ENCODE measurements at places on chromosomes 4 and X. TPM values are rescaled to one million over a fixed set of nuclear protein-coding genes. Genes with fewer than 3 reads are reported as not detected.

DNA sequence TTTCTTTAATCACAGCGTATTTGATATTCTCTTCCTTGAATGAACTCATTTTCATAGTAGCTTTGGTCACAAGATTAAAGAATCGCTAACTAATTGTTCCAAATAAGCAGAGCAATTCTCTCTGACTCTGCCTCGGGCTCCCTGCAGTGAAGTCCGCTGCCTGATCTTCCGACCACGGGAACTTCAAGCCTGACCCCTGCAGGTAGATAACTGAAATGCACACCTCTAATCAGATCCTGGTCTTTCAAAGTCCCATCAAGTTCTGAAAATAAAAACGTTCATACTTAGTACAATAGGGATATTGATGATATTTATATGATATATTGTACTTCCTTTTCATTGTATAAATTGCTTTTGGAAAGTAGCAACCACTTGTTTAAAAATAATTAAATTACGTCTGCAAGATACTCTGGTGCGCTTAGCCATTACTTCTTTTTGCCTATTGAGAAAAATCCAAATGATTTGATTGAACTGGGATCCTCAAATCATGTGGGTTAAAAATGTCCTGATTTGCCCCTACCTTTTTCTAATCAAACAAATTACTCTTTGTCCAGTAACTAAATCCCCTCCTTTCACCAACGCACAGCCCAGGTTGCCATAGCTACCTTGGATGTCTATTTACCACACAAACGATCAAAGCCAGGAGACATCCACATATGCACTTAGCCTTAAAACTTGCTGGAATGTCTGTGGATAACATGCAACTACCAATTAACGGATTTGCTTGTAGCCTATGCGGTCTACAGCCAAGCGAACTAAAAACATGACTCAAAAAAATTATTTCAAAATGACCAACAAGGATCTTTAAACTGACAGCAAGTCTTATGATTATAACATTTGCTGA lies 4.2 kb downstream of the MID1 start:
- H3K4me3 ChIP-seq, result no peak overlapping the region
- H3K36me3 ChIP-seq, result no peaks in the 10 kb centered on the region
- no peak for DNase-seq
- H3K27ac ChIP-seq, result no peak overlapping the region

- no peaks in the 10 kb centered on the region for H3K4me1 ChIP-seq
- no peaks in the 10 kb centered on the region for H3K36me3 ChIP-seq
- no peaks in the 10 kb centered on the region for H3K27me3 ChIP-seq
- no peak overlapping the region for H3K4me3 ChIP-seq
Observed at GRCh38 chr4:104677116-104677515, 182.4 kb upstream of the CXXC4 start.

DNA sequence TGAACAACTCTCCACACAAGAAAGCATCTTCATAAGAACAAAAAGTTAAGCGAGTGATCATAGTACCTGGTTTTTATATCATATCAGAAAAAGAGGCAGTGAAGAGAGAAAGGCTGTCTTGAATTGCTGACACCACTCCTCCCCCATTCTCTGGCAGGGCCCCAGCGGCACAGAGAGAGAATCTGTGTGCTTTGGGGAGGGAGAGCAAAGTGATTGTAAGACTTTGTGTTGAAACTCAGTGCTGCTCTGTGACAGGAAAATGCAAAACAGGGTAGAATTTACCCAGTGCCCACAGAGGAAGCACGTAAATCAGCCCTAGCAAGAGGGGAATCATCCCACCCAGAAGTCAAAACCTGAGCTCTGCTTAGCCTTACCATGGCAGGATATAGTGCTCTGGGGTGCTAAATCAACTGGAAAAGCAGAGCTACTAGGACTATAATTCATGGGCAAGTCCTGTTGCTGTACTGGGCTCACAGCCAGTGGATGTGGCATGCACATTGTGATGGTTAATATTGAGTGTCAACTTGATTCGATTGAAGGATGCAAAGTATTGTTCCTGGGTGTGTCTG lies 174.6 kb downstream of the PRR32 start:
- H3K4me3 ChIP-seq, result no peak overlapping the region
- no peaks in the 10 kb centered on the region for H3K27me3 ChIP-seq
- no peak for DNase-seq

DNA sequence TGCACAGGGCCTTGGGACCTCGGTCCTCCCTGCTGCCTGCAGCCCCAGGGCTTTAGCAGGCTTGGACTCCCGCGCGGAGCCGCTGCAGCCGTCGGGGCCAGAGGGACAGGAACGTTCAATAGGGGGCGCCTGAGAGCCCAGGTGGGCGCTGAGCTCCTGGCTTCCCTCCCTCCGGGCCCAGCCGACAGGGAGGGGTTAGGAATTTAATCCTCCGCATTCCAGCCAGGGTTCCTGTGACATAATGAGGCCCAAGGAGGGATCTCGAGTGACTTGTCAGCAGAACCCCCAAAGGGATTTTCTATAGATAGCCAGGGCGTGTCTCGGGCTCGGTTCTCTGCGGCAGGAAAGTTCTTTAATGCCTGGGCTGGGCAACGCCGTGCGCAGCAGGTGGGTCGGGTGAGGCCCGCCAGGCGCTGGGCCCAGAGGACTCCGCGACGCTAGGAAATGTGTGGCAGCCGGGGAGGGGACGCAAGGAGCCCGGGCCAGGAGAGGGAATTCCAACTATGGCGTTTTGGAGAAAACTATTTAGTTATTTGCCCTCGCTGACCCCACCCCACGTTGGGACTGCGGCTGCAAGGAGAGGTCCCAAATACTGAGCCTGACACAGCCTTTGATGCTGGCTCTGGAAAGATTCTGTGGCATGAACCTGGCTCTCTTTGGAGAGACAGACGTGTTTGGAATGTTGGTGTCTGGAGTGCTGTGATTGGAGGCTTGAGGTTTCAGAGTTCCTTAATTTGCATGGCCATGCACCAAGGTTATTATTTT lies 285.2 kb upstream of the GATB start:
- DNase-seq, result no peak
- no peaks in the 10 kb centered on the region for H3K27me3 ChIP-seq
- peak overlapping the region; percentile 51 for H3K4me3 ChIP-seq
- no peak overlapping the region for H3K27ac ChIP-seq
- peaks cover 5% of the 10 kb centered on the region for H3K4me1 ChIP-seq

DNA sequence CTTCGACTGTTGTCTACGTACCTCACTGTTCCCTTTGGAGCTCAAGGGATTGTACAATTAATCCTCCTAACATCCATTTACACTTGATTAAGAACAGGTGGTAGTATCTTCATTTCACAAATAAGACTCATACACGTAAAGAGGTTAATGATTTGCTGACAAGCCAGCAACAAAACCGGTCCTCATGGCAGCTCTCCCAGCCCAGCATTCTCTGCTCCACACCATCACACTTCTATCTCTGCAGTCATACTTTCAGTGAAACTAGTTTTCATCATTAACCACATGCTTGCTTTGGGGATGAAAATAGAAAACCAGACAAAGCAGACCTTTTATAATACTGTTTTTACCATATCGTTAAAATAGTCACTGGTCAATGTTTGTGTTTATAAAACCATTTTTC lies 28.7 kb upstream of the CASK start:
- DNase-seq, result no peak
- no peak overlapping the region for H3K4me3 ChIP-seq
- H3K4me1 ChIP-seq, result no peaks in the 10 kb centered on the region
- no peak overlapping the region for H3K27ac ChIP-seq
- no peaks in the 10 kb centered on the region for H3K36me3 ChIP-seq

DNA sequence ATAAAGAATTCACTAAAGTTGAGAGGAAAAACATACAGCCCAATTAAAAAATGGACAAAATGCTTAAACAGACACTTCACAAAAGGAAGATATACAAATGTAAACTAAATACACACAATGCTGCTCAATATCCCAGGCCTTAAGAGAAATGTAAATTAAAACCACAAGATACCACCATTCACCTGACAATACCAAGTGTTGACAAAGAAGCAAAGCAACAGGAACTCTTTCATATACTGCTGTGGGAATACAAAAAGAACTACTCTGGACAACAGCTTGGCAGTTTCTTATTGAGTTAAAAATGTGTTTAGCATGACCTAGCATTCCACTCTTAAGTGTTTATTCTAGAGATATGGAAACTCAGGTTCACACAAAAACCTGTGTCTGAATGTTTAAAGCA lies 71.3 kb downstream of the ABCB7 start:
- no peak overlapping the region for H3K4me3 ChIP-seq
- no peaks in the 10 kb centered on the region for H3K36me3 ChIP-seq
- H3K4me1 ChIP-seq, result no peaks in the 10 kb centered on the region
- H3K27ac ChIP-seq, result no peak overlapping the region
- DNase-seq, result no peak

DNA sequence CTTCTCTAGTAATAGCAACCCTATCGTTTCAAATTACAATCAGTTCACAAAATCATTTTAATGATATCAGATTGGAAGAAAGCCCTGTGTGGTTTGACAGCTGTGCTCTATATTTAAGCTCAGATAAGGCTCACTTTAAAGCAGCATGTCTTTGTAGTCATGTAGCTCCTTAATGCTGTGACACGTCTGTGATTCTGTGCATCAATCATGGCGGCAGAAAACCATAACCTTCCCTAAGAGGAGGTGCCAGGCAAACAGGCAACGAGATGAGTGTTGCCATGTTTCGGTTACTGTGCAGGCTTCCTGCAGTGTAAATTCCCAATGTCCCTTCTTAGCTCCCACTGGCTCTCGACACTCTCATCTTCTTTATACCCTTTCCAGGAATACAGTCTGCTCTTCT lies 212.7 kb downstream of the GRID2 start:
- H3K27ac ChIP-seq, result no peak overlapping the region
- DNase-seq, result no peak
- H3K27me3 ChIP-seq, result no peaks in the 10 kb centered on the region

GRCh38 chr4:25861280-25861950 lies 1.4 kb downstream of the SEL1L3 start:
- H3K4me1 ChIP-seq, result peaks cover 17% of the 10 kb centered on the region
- DNase-seq, result no peak
- no peaks in the 10 kb centered on the region for H3K27me3 ChIP-seq
- H3K27ac ChIP-seq, result peak overlapping the region; percentile 88
- H3K36me3 ChIP-seq, result no peaks in the 10 kb centered on the region

DNA sequence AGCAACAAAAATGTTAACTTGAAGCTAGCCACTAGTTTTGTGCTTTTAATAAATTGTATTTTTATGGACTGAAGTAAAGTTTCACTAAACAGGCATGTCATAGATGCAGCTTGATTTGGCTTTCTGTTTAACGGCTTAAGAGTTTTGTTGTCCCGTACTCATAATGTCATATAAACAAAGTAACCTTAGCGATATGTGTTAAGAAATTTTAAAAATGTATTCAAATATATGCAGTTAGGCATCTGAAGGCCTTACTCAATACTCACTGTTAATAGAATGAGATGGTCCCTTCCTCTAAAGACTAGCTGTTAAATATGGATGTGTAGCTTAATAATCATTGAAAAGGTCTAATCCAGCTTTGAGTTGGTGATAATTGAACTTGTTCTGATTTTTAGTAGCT lies 1.0 kb upstream of the SCLT1 start:
- H3K36me3 ChIP-seq, result no peaks in the 10 kb centered on the region
- H3K4me1 ChIP-seq, result peaks cover 13% of the 10 kb centered on the region
- no peak overlapping the region for H3K4me3 ChIP-seq
- no peaks in the 10 kb centered on the region for H3K27me3 ChIP-seq

- H3K36me3 ChIP-seq, result no peaks in the 10 kb centered on the region
- H3K4me1 ChIP-seq, result no peaks in the 10 kb centered on the region
Observed at GRCh38 chr4:72489267-72489666, 79.8 kb downstream of the ADAMTS3 start.

- no peak overlapping the region for H3K27ac ChIP-seq
- no peaks in the 10 kb centered on the region for H3K36me3 ChIP-seq
Observed at GRCh38 chr4:107835406-107835805, 10.7 kb downstream of the SGMS2 start.

DNA sequence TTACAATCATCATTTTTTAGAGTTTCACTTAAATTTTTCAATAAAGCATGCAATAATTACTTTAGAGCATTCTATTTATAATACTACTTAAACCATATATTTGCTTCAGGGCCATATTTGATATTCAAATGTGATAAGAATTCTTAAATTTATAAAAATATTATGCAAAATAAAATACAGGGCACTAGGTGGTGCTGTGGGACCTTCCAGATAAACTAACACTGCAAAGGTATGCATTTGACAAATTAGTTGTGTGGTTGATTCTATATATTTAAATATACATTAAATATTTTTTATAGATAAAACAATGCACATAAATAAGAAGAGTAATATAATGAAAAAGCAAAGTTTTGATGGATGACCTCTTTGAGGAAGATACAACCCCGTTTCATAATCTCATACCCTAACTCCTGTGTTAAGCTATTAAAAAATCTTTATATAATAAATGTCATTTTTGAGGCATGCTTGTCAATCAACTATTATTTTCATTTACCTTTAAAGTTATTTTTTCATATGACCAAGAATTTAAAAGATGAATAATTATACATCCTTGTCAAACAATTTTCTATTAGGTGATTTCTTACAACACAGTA lies 128.4 kb downstream of the REELD1 start:
- DNase-seq, result peak; percentile 19
- H3K36me3 ChIP-seq, result no peaks in the 10 kb centered on the region
- H3K4me3 ChIP-seq, result no peak overlapping the region
- H3K27me3 ChIP-seq, result no peaks in the 10 kb centered on the region

- H3K4me3 ChIP-seq, result no peak overlapping the region
- no peaks in the 10 kb centered on the region for H3K27me3 ChIP-seq
- no peaks in the 10 kb centered on the region for H3K4me1 ChIP-seq
- no peaks in the 10 kb centered on the region for H3K36me3 ChIP-seq
- H3K27ac ChIP-seq, result no peak overlapping the region
Observed at GRCh38 chrX:128759745-128760144, 707.5 kb upstream of the ACTRT1 start.

XG gene
- total RNA-seq, result not detected

FRAS1 gene
- 0.23 TPM for total RNA-seq

GRCh38 chr4:140113653-140114052 lies 40.3 kb downstream of the MAML3 start:
- H3K27me3 ChIP-seq, result no peaks in the 10 kb centered on the region
- peaks cover 18% of the 10 kb centered on the region for H3K4me1 ChIP-seq
- H3K4me3 ChIP-seq, result no peak overlapping the region
- no peaks in the 10 kb centered on the region for H3K36me3 ChIP-seq
- H3K27ac ChIP-seq, result no peak overlapping the region
- no peak for DNase-seq

- H3K27me3 ChIP-seq, result peaks cover 62% of the 10 kb centered on the region
- H3K4me1 ChIP-seq, result peaks cover 14% of the 10 kb centered on the region
- DNase-seq, result no peak
- H3K4me3 ChIP-seq, result peak overlapping the region; percentile 96
- no peak overlapping the region for H3K27ac ChIP-seq
- H3K36me3 ChIP-seq, result no peaks in the 10 kb centered on the region
Observed at GRCh38 chr4:133147921-133148689, 989 bp upstream of the PCDH10 start.

CTAG1B gene
- total RNA-seq, result not detected

DNA sequence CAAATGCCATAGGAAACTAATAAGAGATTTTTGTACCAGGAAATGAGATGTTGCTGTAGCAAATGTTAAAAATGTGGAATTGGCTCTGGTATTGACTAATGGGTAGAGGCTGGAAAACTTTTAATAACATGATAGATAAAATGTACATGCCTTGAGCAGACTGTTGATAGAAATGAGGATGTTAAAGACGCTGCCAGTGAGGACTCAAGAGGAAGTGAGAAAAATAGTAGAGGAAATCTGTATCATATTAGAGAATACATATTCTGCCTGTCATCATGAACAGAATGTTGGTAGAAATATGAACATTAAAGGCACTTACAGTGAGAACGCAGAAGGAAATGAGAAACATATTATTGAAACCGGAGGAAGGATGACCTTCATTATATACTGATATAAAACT lies 577.2 kb upstream of the HTR2C start:
- no peak overlapping the region for H3K4me3 ChIP-seq
- H3K4me1 ChIP-seq, result no peaks in the 10 kb centered on the region
- H3K27ac ChIP-seq, result no peak overlapping the region
- H3K27me3 ChIP-seq, result no peaks in the 10 kb centered on the region
- DNase-seq, result no peak
